ENCODE measurements at places on chromosomes 1 and 21. TPM values are rescaled to one million over a fixed set of nuclear protein-coding genes. Genes with fewer than 3 reads are reported as not detected.

- DNase-seq, result peak; percentile 50
These were observed 7.7 kb downstream of the SNX27 start for GRCh38 chr1:151619489-151620093.

DNA sequence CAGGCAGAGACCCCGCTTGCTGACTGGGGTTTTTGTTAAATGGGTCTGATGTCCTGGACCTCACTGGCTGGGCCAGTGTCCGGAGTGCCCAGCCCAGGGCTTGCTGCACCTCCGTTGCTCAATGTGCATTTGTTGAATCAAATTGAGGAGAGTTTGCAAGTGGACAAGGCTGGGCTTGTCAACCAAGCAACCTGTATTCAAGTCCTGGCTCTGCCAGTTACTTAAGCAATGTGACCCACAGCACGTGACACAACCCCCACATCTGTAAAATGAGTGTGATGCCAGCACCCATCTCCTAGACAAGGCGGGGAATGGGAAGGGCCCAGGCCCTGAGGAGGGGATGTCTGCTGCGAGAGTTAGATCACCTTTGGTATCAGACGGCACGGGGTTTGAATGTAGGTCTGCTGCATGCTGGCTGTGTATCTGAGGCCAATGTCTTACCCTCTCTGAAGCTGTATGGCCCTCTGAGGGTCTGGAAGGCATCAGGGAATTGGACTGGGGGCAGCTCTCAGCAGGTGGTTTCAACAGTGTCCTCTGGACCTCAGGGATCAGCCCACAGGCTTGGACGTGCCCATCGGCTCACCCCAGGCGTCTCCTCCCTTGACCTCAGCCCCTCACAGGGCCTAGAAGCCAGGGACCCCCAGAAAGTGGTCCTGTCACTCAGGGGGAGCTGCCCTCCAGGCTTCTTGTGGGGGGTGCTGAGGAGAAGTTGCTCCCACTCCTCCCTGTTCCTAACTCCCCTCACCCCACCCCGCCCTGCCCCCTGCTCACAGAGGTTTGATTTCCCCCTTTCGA lies 51.0 kb upstream of the RUNX3 start:
- no peak for DNase-seq

DNA sequence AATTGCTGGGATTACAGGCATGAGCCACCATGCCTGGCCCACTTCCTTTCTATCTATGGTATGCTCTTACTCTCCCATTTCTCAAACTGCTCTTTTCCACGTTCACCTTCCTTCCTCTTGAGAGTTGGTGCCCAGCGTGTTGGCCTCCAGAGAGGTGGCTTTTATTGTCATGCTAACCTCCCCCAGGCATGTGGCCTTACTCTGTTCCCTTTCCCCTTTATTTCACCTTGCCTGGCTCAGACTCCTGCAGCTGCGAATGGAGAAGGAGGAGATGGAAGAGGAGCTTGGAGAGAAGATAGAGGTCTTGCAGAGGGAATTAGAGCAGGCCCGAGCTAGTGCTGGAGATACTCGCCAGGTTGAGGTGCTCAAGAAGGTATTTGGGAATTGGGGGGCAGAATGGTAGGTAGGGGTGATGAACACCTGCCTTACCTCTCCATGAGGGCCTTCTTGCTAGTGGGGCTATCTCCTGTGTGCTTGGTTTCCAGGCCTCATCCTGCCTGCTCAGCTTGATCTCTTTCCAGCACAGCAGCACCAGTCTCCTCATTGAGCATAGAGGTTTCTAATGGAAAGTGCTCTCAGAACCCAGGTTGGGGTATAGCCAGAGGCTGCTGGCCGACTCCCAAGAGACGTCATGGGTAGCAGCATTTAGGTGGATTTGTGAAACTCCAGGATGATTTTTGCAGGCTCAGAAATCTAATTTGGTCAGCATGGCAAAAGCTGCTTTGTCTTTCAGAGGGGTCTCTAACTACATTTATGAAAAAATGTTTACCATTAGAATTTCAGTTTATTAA lies 13.2 kb upstream of the TUFT1 start:
- DNase-seq, result no peak

GRCh38 chr1:161200421-161200991 lies 1.7 kb upstream of the ADAMTS4 start:
- DNase-seq, result no peak

DNA sequence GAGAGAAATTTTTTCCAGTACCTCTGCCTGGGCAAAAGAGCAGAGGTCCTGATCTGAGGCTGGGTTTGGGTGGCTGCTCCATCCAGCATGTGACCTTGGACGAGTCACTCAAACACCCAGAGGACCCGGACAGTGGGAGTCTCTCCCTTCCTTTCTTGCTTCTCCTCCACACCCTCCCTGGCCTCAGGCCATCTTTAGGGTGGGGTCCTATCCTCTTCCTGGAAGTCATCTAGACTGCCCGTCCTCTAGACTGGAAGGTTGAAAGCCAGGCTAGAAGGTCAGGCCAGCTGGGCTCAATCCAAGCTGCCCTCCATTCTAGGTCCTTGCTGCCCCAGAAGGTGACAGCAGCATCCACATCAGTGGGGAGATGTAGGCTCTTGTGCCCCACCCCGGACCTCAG lies 599.5 kb downstream of the MATN1 start:
- DNase-seq, result no peak

GRCh38 chr1:231918239-231919015 lies 291.8 kb downstream of the DISC1 start:
- no peak for DNase-seq

DNA sequence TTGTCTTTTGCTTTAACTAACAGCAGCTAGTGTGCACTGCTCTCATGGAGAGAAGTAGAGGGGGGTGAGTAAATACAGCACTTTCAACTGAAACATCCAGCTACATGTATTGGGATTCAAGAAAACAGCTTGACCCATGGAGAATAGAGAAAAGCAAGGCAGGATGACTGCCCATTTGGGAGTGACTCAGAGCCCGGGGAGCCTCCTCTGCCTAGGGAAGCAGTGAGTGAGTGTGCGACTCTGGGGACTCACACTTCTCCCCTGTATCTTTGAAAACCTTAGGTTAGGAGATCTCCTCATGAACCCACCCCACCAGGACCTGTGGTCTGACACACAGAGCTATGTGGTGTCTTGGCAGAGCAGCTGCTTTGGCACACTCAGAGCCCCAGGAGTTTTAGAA lies 82.0 kb upstream of the PTGFR start:
- no peak for DNase-seq

DNA sequence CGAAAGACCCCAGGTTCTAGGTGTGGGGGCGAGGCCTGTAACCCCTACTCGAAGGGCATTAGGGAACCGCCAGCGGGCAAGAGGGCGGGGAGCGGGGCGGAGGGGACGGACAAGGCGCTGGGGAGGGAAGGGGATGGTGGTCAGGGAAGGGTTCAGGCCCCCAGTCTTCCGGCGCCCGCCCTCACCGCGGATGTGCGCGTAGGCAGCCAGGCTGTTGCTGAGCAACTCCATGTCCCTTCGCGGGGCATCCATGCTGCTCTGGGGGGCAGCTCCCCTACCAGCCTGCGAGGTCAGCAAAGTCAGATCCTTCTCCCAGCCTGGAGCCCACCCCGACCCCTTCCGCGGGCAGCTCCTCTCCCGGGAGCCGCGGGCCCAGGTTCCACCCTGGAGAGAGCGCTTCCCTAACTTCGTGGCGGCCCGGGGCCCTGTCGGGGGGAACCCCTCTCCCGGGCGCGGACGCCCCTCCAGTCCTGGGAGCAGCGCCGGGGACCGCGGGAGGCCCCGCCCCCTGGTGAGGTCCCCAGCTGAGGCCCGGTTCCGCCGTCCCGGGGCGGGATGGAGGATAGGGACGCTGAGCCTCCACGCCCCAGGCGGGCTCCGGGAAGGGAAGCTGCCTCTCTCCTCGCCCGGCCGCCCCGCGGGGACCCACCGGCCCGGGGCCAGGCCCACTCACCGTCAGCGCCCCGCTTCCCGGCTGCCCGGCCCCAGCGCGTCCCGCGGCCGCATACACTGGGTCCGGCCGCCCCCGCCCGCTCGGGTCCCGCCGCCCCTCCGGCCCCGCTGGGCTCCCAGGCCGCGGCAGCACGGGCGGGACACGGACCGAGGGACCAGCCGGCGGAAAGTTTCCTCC lies 434 bp downstream of the EVA1B start:
- peak; percentile 86 for DNase-seq

DNA sequence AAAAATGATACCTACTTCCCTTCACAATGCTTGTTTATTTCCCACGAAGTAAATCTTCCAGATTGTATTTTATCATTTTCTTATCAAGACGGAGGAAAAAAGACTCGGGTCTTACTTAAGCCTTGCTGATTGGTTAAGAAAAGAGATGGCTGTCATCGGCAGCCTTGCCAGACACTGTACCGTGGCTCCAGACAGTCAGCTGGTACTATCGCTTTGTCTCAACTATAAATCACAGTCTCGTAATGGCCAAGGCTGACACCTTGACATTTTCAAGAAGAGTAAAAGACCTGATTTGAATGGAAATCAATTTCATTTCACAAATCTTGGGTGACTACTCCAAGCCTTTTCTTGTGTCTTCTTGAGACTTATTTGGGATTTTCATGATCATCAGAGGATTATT lies 868.0 kb downstream of the USP25 start:
- no peak for DNase-seq

- peak; percentile 33 for DNase-seq
These were observed 120.9 kb downstream of the C1orf21 start for GRCh38 chr1:184507604-184508280.

DNA sequence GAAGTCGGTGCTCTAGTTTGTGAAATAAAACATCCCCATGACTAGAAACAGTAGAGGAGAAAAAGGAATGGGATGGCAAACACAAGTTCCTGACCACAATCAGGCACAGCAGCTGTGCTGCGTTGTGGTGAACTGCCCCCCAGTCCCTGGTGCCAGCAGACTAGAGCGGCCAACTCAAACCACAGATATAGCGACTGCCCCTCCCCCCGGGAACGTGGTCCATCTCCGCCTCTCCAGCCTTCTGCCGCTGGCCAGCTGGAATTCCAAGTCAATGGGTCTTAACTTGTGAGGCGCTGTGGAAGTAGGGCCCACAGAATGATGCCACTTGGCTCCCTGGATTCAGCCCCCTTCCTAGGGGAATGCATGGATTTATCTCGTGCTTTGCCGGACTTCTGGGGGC lies 41.6 kb upstream of the ZNF678 start:
- no peak for DNase-seq

- DNase-seq, result no peak
These were observed 56.2 kb upstream of the SLC16A1 start for GRCh38 chr1:113012149-113012548.

GRCh38 chr1:31584869-31585735 lies 8.8 kb downstream of the TINAGL1 start:
- no peak for DNase-seq

DNA sequence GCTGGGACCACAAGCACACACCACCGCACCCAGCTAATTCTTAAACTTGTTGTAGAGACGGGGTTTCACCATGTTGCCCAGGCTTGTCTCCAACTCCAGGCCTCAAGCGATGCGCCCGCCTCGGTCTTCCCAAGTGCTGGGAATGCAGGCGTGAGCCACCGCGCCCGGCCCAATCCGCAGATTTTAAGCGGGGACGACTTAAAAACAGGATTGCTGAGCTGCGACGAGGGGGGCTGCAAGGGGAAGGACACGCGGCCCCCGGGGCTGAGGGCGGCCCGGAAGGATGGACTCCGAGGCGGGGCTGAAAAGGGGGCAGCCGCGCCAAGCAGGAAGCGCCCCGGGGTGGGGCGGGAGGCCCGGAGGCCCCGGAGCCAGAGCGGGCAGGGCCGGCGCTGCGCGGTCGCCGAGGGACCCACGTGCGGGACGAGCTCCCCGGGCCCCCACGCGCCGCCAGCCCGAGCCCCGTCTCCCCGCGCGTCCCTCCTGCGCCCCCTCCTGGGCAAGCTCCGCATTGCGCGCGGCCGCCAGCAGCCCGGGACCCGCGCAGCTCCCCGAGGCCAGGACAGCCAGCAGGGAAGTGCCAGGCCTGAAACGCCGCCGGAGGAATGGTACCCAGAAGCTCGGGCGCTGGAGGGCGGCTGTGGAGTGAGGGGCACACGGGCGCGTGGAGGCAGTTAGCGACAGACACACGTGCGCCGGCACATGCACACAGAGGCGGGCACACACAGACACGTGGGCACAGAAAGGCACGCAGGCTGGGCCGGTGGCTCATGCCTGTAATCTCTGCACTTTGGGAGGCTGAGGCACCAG lies 5.5 kb upstream of the PRKCZ start:
- DNase-seq, result peak; percentile 66

DNA sequence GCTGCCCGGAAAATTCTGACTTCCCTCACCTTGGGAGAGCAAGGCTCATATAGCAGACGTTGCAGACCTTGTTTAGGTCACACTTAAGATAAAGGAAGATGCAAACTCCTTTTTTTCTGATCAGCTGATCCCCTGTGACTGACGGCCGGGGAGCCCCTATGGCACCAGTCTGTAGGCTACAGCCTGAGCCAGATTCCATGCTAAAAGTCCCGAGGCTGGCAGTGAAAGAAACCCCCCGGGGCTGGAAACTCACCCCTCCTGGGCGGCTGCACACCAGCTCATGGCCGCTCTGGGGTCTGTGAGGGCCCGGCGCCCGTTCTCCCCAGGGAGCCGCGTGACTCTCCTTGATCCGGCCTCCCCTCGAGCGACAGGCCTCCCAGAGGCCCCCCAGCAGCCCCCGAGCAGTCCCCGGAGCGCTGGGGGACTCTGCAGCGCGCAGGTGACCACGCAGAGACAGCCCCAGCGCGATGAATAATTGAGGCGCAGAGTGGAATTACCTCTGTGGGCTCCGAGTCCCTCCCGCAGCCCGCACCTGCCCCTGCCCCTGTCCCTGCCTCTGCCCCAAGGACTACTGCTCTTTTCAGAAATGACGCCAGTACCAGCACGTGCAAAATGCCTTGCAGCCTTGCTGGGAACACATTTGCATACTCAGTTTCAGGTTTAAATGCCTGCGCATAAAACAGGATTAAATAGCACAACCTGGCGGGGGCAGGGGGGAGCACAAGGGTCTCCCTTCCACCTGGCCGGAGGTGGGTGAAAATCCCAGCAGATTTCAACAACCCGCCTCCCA lies 62.6 kb upstream of the CLDN14 start:
- no peak for DNase-seq

DNA sequence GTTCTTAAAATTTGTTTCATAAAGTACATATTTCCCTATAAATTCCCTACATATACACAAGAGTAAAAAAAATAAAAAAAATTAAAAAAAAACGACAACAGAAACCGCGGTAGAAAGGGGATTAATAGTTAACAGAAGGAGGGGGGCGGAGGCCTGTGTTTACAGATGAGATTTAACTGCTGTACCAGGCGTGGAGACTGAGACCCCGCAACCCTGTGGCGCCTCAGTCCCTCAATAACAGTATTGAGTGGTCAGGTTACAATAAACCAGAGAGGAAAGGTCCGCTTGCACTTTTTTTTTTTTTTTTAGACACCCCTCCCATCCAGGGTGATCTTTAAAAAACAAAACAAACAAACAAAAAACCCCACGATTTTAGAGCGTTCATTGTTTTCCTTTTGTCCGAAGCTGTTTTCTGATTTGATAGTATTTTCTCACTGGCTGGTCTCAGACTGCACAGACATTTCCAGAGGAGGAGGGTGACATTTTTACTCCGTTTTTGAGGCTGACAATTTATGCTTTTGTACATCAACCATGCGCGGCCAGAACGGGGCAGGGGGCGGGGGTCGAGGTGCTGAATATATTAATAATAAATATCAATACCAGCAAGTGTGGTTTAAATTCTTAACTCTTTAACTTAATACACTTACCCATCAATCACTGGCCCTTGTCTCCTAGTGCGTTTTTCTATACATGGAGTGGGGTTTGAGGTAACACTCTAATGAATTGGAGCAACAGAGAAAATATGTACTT lies 1223.9 kb downstream of the BRINP3 start:
- DNase-seq, result no peak

HFM1 gene
- 1.7 TPM for total RNA-seq

FPGT gene
- total RNA-seq, result 33.0 TPM

CFAP74 gene
- total RNA-seq, result 4.6 TPM

CCDC27 gene
- total RNA-seq, result 0.24 TPM

ZNF670 gene
- 6.7 TPM for total RNA-seq

Data from umbilical cord (tissue), 2 donors.